Astrocyte (in vitro differentiated cells and primary cell): ENCODE measurements at places on chromosomes 5 and 9. TPM values are rescaled to one million over a fixed set of nuclear protein-coding genes. Genes with fewer than 3 reads are reported as not detected.
A peak's percentile ranks its signal among the peaks of the same experiment; 100 is the strongest.

The CCDC192 gene
- not detected in 2 replicates for total RNA-seq

The MEIKIN gene
- not detected in 2 replicates for total RNA-seq

The IFNA13 gene
- not detected in 2 replicates for total RNA-seq

The NEK6 gene
- total RNA-seq, result 55.7 and 76.8 TPM in 2 replicates

The SLC34A1 gene
- total RNA-seq, result not detected in 2 replicates

GRCh38 chr9:117249799-117250198 is 165.1 kb downstream of the ASTN2 start:
- DNase-seq, result no peak

- peak; percentile 27 for DNase-seq
These were observed 34.9 kb upstream of the FGF1 start for GRCh38 chr5:142720641-142721271.

DNA sequence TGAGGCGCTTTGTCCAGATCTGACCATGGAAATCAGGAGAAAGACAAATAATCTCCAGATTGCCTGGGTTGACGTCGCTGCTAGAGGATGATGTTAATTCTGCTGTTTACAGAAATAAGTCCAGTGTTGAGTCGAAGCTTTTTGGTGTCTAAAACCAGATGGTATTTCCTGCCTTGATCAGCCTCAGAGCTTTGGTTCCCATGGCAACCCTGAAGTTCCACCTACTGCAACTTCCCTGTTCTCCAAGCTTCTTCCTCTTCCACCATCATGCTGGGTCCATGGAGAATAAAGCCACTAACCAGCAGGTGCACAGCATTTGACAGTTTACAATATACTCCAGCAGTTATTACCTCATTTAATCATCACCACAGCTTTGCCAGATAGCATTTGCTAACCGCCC is 18.0 kb upstream of the GABBR2 start:
- DNase-seq, result peak; percentile 34
